ENCODE measurements at places on chromosomes 5 and 9.

GRCh38 chr9:76353280-76353679 lies 40.9 kb downstream of the RFK start:
- no peak for DNase-seq

GRCh38 chr5:6937677-6938076 lies 224.4 kb downstream of the TENT4A start:
- DNase-seq = no peak

DNA sequence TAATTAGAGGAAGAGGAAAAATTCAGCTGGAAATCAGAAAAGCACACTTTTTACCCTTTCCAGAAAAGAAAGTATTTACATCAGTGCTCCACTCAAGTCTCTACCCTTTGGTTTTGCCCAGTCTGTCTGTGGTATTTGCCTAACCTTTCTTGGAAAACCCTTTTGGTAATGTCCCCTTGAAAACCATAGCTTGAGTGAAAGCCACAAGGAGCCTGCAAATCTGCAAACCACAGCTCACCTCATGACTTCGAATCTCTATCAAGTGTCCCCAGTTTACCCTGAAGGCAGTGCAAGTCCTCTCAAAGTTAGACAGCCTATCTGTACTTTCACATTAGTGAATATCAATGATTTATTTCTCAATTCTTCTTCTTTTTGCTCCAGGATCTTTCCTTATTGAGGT lies 162.1 kb upstream of the TSLP start:
- DNase-seq = no peak

DNA sequence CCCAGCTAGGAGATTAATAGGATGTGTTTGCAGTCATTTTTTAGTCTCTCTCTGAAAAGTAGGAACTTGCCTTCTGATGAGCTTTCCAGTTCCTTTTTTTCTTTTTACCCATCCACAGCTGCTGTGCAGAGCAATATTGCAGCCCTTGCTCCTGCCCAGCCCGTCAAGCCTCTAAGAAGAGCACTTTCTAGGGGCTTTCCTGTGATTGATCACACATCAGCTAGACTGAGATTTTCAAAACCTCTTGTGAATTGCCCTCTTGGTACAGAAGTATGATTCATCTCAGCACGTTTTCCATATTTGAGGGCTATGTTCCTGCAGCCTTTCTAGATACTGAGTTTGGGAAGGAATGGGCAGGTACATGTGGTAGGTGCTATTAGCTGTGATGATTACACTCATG lies 93.9 kb downstream of the GALNT10 start:
- DNase-seq = no peak

GRCh38 chr9:88523056-88523455 lies 11.9 kb upstream of the NXNL2 start:
- no peak for DNase-seq

GRCh38 chr9:97889941-97890887 lies 32.1 kb downstream of the TRMO start:
- DNase-seq = no peak

DNA sequence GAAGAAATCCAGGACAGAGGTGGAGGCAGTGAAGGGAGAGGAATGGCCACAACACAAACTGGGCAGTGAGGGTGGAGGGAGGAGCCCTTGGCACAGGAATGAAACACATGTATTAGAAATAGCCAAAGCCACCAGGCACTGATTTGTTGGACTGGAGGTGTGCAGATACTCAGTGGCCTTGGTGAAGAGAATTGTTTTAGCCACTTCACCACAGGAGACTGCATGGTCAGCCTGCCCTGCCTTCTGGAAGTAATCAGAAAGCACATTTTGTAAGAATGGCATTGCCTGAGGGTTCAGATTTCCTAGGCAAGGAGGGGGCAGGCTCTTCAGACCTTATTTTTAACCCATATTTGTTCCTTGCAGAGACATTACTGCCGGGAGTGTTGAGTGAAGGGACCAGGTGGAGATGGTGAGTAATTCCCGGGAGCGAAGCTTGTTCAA lies 2.2 kb downstream of the SGCD start:
- no peak for DNase-seq

GRCh38 chr5:90483206-90483605 lies 8.5 kb downstream of the POLR3G start:
- no peak for DNase-seq

- DNase-seq = no peak
Measured at GRCh38 chr5:23721336-23721735, 213.9 kb downstream of the PRDM9 start.

DNA sequence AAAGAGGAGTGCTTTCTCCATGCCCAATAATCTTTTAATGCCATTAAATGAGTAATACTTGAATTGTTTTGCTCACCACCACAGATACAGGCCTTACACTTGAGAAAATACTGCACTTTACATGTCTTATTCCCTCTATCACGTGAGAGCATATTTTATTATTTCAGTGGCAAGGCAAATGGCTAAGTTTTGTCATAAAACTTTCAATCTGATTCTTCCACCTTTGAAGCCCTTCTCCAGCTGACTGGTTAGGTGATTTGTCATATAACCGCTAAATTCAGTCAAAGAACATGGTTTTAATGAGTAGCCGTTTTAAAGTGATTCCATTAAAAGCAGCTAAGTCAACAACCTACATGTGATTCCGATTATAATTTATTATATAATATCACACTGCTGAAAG lies 43.8 kb downstream of the FAT2 start:
- DNase-seq = no peak

GRCh38 chr5:65760504-65761275 lies 38.7 kb downstream of the NLN start:
- DNase-seq = no peak

DNA sequence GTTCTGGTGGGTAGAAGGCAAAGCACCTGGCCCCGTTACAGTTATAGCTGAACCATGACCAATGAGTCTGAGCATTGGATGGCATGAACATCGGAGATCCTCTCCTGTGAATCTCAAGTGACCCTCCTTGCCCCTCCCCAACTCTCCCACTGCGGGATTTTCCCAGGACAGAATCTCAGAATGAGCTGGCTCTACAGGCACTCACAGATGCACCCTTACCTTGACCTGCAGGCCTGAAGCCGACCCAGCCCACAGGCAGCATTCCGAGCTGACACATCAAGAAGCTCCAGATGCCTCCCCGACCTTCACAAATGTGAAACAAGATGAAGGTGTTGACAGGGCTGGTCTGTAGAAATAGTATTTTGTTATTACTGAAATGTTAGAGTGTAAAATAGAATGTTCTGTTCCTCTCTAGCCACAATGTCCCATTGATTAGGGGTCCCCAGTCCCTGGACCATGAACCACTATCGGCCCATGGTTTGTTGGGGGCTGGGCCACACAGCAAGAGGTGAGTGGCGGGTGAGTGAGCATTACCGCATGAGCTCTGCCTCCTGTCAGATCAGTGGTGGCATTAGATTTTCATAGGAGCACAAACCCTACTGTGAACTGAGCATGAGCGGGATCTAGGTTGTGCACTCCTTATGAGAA lies 263.4 kb downstream of the AUH start:
- DNase-seq = no peak

DNA sequence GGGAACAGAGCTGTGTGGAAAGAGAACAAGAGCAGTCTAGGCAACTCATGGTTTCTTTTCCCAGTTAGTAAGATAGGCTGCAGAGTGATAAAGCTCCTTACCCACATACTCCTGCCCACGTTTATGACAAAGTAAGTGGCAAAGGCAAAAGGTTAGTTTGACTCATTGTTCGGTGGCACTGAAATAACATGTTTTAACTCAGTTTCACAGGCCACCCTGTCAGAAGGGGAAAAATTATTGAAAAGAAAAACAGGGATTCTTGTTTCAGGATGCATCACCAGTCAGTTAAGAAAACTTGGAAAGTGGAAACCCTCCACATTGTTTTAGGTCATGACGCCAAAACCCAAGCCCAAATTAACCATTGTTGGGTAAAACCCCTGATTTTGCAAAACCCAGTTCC lies 22.3 kb upstream of the DAB2 start:
- no peak for DNase-seq

DNA sequence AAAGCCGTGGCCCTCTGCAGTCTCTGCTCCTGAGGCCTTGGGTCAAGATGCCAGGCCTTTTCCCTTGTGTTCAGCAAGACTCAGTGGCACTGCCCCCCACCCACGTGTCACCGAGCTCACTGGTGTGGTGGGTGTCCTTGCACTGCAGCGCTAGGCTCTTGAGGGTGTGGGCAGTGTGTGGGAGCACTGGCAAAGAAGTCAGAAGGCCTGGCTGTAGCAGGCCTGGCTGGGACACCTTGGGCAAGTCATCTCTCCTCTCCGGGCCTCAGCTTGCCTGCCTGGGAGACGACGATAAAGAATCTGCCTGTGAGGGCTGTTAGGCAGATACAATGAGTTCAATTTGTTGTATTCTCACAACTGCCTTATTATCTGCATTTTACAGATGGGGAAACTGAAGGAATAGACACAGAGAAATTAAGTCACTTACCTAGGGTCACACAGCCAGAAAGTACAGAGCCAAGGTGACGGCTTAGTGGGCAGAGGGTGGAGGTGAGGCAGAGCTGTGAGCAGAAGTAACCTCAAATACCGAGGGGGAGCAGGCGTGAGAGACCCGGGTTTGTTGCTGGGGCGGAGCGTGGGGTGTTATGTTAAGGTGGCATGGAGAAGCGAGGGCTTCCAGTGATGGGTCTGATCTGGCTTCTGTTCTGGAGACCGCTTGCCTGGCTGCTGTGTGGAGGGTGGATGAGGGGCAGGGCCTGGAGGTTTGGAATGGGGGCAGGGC lies 1.4 kb downstream of the TSPAN17 start:
- DNase-seq = no peak

DNA sequence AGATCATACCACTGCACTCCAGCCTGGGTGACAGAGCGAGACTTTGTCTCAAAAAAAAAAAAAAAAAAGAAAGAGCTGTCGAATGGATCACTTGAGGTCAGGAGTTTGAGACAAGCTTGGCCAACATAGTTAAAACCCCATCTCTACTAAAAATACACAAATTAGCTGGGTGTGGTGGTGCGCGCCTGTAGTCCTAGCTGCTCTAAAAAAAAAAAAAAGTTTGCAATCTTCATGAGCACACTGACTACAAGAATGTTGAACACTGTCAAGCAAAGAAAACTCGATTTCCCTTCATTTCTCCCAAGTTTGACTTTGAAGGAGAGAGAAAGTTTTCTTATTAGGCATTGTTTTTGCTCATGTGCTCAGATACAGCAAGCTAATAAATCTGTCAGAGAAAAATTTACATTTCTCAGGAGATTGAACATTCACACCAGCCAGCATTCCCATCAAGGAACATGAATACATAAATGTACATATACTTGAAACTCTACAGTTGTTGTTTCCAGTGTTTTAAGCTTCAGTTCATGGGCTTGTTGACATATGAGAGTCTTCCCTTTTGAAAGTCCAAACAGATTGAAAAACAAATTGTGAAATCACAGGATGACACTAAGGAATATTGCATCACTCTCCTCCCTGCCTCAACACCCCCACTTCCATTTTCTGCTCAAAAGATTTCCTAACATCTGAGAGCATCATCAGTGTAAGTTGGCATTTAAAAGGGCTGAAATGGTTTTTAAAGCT lies 81.8 kb downstream of the ARRDC3 start:
- no peak for DNase-seq

GRCh38 chr5:175714479-175715085 lies 56.7 kb downstream of the HRH2 start:
- no peak for DNase-seq

DNA sequence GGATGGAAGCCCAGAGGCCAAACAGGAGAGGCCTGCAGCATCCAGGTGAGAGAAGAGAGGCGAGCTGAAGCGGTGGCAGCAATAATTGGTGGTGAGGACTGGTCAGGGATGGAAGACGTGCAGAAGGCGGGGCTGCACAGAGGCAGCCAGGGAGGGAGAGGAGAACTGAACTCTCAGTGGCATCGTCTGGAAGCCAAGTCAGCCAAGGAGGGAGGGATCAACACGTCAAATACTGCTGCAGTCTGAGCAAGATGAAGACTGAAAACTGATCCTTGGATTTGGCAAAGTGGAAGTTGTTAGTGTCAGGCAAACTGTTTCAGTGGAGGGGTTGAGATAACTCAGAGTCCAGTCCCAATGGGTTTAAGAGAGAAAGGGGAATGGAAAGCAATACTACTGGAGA lies 145.4 kb downstream of the CDK5RAP2 start:
- no peak for DNase-seq

GRCh38 chr9:24144796-24145195 lies 318.8 kb upstream of the ELAVL2 start:
- DNase-seq = no peak

DNA sequence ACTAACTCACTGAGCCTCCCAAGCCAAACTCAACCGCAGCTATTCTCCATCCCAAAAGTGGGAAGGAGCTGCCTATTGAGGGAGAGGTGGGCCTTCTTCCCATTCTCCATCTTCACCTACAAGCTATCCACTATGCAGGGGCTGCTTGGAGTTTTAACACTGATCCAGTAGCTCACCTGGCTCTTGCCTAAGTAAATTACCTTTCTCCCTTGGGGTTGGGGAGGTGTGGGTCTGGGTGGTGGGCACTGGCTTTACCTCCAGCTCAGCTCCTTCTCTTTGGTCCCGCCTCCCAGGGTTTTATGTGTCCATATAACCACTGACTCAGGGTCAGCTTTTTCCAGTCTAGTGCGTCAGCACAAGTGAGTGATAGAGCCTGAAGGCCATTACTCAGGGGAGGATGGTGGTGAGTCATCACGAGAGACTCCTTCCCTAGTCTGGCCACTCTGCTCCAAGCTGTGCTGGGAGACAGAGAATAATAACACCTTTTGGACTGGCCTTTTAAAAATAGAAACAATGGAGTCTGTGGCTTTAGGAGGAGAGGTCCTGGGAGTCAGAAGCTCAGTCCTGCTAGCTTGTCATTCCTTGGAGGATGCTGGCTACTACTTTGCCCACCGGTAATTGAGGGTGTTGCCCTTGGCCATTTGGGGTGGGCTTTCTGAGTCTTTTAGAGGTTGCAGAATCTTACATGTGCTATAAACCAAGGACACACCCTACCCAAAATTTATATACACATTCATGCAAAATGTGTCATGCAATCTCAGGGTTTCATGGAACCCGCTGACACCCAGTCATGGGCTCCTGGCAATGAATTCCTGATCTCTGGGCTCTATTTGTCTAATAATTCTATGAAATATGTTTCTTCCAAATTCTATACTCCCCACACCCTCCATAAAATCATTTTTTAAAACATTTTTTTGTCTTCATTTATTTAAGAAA lies 35.6 kb upstream of the ATP6V1G1 start:
- DNase-seq = peak; percentile 99

- DNase-seq = no peak
Measured at GRCh38 chr9:93192721-93193387, 8.9 kb downstream of the WNK2 start.
